A549 treated with CpdA at 1 μM for 4 hours (cell line): ENCODE measurements at places on chromosomes 4 and X. TPM values are rescaled to one million over a fixed set of nuclear protein-coding genes. Genes with fewer than 3 reads are reported as not detected.

Gene RAB39B
- total RNA-seq, result 0.62 to 1.1 TPM (median 0.73 TPM) in 5 replicates

Gene CXXC4
- 0.03 TPM in 2 of 5 replicates, not detected in the others for total RNA-seq

Gene MAGED4
- 3.2 to 12.0 TPM (median 7.7 TPM) in 5 replicates for total RNA-seq

Gene FAM9C
- total RNA-seq, result not detected in 5 replicates

Gene ADH1C
- total RNA-seq, result not detected in 5 replicates

Gene SAGE1
- 0.02 to 0.07 TPM (median 0.05 TPM) in 3 of 5 replicates, not detected in the others for total RNA-seq

Gene INTS6L
- 0.11 to 0.23 TPM (median 0.21 TPM) in 5 replicates for total RNA-seq

Gene ZNF185
- total RNA-seq, result 5.8 to 7.5 TPM (median 6.8 TPM) in 5 replicates

Gene CLCN5
- total RNA-seq, result 1.9 to 3.3 TPM (median 2.3 TPM) in 5 replicates

Gene DCAF8L2
- not detected in 5 replicates for total RNA-seq

Gene DMD
- 0.01 to 0.10 TPM in 2 of 5 replicates, not detected in the others for total RNA-seq

Gene SLITRK4
- total RNA-seq, result not detected in 5 replicates

Gene MUC7
- total RNA-seq, result not detected in 5 replicates

Gene AMBN
- not detected in 5 replicates for total RNA-seq
